Effector memory CD8-positive, alpha-beta T cell (primary cell): ENCODE measurements at places on chromosomes 3 and 15.

DNA sequence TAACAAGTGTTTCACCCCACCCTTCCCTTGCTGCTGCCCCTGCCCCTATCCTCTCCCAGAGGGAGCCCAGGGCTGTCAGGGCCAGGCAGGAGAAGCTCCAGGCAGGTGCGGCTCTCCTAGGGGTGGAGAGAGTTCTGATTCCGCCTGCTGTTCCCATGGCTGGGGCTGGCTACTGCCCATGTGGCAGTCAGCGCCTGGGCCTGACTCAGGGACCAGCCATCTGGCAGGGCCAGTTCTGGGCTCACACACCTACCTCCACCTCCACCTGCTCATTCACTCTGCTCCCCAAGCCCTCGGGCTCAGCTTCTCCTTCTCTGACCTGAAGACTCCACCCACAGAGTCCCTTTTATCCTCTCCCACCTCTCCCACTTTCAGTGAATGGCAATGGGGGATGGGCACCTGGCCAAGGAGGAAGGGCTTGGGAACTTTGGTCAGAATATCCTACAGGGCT is 23.4 kb downstream of the AMOTL2 start:
- H3K36me3 ChIP-seq: no peaks in the 10 kb centered on the region
- DNase-seq: no peak
- H3K4me3 ChIP-seq: no peak overlapping the region
- H3K27ac ChIP-seq: no peak overlapping the region

GRCh38 chr3:2599471-2599870 is 500.8 kb downstream of the CNTN4 start:
- no peaks in the 10 kb centered on the region for H3K36me3 ChIP-seq
- DNase-seq: no peak
- no peak overlapping the region for H3K27ac ChIP-seq
- no peaks in the 10 kb centered on the region for H3K4me1 ChIP-seq
- no peak overlapping the region for H3K4me3 ChIP-seq
- H3K27me3 ChIP-seq: no peaks in the 10 kb centered on the region

DNA sequence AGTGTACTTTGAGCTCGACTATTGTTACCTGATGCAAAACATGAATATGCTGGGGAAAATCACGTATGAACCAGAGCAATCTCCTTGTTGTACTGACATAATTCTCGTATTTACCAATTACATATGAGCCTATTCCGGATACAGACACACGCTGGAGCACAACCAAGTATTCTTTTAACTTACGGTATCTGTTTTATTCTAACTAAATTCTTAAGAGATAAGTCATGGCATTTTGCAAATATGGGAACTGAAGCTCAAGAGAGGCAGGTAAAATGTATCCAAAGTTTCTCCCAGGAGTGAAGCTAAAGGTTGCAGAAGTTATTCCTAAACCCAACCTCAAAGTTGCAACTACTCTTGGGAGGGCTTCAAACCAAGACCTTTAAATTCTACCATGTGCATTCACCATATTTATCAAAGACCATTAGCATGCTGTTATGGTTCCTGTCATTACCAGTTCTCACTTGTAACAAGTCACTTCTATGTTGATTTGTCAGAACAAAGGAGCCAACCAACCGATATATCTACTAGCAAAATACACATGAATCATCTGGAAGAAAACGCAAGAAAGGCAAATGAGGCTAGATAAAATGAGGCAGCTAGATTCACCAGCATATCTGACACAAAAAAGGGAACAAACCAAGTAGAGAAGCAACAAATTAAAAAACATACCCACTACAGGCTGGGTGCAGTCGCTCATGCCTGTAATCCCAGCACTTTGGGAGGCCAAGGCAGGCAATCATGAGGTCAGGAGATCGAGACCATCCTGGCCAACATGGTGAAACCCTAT is 17.8 kb downstream of the TBL1XR1 start:
- peak overlapping the region; percentile 62 for H3K27ac ChIP-seq
- H3K4me3 ChIP-seq: peak overlapping the region; percentile 57
- H3K27me3 ChIP-seq: no peaks in the 10 kb centered on the region
- peaks cover 20% of the 10 kb centered on the region for H3K36me3 ChIP-seq
- H3K4me1 ChIP-seq: peaks cover 63% of the 10 kb centered on the region
- DNase-seq: no peak

DNA sequence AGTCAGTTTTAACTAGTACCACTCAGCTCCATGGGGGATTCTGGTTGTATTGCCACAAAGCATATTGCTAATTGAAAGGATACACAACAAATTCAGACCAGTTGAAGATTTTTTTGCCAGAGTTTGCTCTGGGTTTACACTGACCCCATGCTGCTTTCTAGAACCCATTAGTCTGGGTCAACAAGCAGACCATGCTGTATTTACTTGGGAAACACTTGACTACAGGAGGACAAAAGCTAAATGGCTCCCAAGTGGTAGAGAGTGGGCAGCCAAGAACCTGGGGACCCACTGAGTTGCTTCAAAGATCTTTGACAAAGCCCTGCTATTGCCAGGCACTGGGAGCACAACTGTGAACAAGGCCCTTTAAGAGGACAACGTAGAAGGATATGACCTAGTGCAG is 86.8 kb upstream of the PSMD6 start:
- no peak overlapping the region for H3K4me3 ChIP-seq
- H3K27me3 ChIP-seq: peaks cover 23% of the 10 kb centered on the region
- no peak overlapping the region for H3K27ac ChIP-seq
- H3K36me3 ChIP-seq: no peaks in the 10 kb centered on the region
- DNase-seq: no peak
- no peaks in the 10 kb centered on the region for H3K4me1 ChIP-seq

GRCh38 chr3:123457841-123458240 is 9.0 kb upstream of the ADCY5 start:
- H3K4me3 ChIP-seq: no peak overlapping the region
- DNase-seq: no peak
- H3K27me3 ChIP-seq: peaks cover 54% of the 10 kb centered on the region
- H3K36me3 ChIP-seq: no peaks in the 10 kb centered on the region
- no peaks in the 10 kb centered on the region for H3K4me1 ChIP-seq

DNA sequence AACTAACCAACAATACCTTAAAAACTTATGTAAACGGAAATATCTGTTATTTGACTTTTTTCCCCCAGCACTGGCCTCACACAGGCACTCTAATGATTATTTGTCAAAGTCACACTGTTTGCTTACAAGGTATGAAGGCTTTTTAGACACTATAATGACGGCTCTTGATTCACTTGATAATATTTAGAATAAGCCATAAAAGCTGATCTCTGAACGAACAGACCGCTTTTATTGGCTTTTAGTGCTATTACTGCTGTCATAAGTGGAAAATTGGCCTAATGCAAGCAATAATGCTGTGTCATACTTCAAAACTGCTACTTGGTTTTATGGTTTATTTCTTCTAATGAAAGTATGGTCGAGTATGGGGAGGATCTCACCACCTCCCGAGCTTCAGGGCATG is 35.1 kb downstream of the MDFIC2 start:
- no peaks in the 10 kb centered on the region for H3K36me3 ChIP-seq
- H3K27ac ChIP-seq: no peak overlapping the region
- H3K27me3 ChIP-seq: no peaks in the 10 kb centered on the region
- H3K4me3 ChIP-seq: no peak overlapping the region
- no peaks in the 10 kb centered on the region for H3K4me1 ChIP-seq

GRCh38 chr3:121979246-121979645 is 42.8 kb downstream of the ILDR1 start:
- no peaks in the 10 kb centered on the region for H3K27me3 ChIP-seq
- H3K27ac ChIP-seq: no peak overlapping the region
- no peaks in the 10 kb centered on the region for H3K36me3 ChIP-seq
- no peak for DNase-seq
- no peaks in the 10 kb centered on the region for H3K4me1 ChIP-seq

DNA sequence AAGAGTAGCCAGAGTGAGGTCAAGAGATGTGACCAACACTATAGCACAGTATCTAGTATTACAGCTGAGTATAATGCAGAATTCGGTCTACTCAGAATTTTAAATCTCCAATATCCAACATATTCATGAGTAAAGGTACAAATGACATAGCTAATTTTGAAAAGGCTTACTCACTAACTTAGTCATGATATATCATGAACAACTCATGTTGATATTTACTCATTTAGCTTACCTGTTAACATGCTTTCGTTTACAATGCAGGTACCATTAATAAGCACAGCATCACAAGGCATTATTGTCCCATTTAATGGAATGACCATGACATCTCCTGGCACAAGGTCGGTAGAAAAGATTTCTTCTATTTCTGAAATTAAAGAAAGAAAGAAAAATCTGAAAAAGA is 36.9 kb downstream of the ATP13A3 start:
- peaks cover 74% of the 10 kb centered on the region for H3K36me3 ChIP-seq
- peaks cover 4% of the 10 kb centered on the region for H3K4me1 ChIP-seq
- no peak for DNase-seq
- H3K27ac ChIP-seq: no peak overlapping the region
- no peaks in the 10 kb centered on the region for H3K27me3 ChIP-seq
